ENCODE measurements at places on chromosomes 1 and 21.

GRCh38 chr1:119549719-119550132 lies 42.7 kb downstream of the HSD3B1 start:
- DNase-seq: no peak

GRCh38 chr1:33143698-33144097 lies 38.1 kb downstream of the TRIM62 start:
- DNase-seq: no peak

DNA sequence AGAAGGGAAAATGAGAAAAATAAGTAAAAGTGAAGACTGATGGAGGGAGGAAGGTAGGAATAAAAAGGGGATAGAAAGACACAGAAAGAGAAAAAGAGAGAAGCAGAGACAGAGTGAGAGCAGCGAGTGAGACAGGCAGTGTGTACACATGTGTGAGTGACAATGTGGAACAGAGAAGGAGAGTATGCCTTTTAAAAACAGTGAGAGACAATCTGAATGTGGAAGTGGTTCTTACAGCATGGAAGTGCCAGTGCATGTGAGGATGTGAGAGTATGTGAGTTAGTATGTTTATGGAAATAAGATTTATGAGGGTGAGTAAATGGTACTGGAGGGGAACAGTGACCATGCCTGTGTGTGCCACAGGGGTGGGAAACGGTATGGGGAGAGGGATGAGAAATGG lies 1.2 kb downstream of the NEGR1 start:
- no peak for DNase-seq

DNA sequence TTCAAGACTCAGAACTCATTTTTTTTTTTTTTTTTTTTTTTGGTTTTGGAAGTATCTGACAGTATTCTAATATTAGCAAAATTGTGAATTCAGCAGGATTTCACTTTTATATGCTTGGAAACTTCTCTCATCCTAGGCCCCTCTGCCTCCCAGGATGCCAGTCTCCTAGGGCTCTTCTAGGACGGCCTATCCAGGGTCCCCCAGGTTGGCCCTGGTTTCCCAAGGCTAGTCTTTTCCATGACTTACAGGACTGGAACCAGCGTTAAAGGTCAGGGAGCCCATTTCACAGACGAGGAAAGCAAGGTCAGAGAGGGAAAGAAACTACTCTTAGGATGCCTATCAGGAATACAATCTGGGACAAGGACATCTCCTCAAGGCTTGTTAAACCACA lies 412.5 kb downstream of the PTPRU start:
- DNase-seq: no peak

GRCh38 chr1:26579681-26580111 lies 50.1 kb downstream of the RPS6KA1 start:
- no peak for DNase-seq

- no peak for DNase-seq
Observed at GRCh38 chr21:14863745-14864210, 201.0 kb downstream of the NRIP1 start.

DNA sequence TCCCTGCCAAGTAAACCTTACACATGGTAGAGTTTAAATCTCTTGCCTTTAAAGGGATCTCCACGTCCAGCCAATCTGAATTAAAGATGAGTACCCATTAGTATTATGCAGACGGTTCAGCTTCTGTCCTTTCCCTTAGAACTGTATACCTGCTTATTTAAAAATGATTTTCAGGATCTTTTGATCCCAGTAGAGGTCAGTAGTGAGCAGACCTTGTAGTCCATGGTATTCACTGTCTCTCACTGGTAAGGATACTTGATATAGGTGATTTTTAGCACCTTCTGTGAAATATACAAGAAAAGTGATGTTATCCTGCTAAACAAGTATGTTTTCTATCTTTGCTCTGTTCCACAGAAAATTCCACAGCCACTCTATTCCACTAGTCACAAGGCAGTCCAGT lies 1211.6 kb upstream of the ADGRL4 start:
- no peak for DNase-seq
